Stimulated activated CD8-positive, alpha-beta memory T cell treated with anti-CD3 and anti-CD28 coated beads, Interleukin-2, amount 100 ng/mL, for 1 hour (primary cell): ENCODE measurements at places on chromosomes 6 and 20.

DNA sequence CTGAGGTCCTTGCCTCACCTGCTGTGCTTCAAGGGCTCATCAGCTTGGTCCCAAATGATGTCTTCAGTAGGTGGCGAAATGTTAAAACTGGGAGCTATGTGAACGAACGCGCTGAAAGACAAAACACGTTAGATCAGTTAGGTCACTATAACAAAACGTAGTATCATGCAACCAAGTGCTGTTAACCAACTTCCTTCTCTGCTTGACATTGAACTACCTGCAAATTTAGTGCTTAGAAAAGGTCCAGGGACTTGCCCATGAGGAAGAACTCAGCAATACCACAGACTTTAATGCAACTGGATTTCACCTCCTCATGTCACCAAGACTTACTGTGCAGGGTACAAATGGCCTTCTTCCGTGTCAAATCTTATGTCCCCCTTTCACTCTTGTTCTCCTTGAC, 24.8 kb downstream of the BACH2 start:
- DNase-seq, result no peak

DNA sequence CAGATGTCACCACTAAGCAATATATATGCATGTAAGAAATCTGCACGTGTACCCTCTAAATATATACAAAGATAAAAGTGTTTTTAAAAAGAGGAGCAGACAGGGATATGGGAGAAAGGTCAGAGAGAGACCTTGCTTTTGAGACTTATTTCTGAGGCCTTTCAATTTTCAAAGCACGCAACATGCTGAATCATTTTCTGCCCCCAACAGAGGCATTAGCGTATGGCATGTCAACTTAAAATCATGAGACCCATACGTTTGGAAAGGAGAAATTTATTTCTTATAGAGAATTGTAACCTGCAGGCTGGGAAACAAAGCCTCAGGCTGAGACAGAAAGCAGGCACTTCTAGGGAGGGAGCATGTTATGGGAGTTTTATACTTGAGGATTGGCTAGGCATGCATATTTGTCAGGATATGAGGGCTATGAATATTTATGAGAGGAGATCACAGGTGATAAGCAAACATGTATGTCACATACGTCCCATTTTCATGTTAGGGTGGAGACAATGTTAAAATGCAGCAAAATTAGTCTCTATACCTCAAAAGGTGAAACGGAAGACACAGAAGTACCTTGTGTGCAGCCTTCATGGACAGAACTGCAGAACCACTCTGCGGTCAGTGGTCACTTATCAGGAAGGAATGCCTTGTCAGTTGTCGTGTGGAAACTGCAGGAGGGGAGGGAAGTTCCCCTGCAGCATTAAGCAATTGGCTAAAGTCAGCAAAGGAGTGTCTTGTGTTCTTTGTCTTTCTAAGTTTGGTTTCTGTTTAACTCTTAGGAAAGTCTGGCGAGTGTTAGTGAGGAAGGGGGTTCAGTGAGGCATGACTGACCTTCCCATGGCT, 6.3 kb upstream of the GABRR2 start:
- DNase-seq, result no peak

DNA sequence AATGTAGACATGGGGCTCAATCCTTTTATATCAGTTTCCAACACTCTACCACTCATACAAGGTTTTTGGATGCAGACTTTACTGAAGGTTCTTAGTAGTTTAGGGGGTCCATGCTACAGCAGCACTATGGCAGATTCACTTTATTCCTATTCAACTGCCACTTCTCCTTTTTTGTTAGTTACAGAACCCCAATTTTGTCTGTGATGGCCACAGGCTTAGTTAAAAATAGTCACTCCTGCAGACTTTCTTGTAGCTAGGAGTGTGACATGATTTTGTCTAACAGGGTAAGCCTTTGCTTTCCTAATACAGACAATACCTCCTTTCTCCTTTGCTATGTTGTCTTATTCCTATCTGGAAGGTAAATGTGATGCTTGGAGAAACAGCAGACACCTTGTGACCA, 90.0 kb upstream of the SLC24A3 start:
- DNase-seq, result no peak

DNA sequence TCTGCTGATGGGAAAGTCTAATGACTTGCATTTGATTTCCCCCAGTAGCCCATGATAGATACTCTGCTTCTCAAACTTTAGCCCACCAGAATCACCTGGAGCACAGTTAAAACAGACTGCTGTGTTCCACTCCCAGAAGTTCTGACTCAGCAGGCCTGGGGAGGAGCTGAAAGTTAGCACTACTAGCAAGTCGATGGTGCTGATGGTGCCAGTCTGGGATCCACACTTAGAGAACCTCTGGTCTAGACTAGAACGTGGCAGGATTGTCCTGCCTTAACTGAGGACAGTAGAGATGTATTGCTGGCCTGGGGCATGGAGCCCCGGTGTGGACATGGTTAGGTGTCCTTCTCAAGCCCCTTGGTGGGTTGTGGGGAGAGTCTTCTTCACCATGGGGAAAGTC, 8.7 kb downstream of the TOX2 start:
- no peak for DNase-seq

- no peak for DNase-seq
These were observed 282.7 kb downstream of the NRN1 start for GRCh38 chr6:5723841-5724691.

GRCh38 chr6:7180751-7181150, 73.0 kb downstream of the RREB1 start:
- DNase-seq, result no peak
